ENCODE measurements at places on chromosomes 13 and 19.

DNA sequence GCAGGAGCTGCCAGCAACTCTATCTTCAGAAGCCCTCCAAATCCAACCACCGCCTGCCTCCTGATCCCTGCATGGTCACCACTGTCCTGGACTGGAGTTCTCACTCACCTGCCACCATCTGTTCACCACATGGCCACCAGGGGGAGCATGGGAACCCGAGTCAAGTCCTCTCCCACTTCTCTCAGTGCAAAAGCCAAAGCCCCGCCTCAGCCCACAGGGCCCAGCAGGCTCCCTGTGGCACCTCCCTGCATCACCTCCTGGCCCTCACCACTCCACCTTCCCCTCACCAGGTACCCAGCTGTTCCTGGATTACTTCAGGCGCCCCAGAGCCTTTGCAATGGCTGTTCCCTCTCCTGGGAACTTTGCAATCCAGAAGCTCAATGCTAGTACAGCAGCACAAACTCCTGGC lies 5.3 kb downstream of the DHPS start:
- DNase-seq = peak; percentile 45

- no peak for DNase-seq
These were observed at the start of gene ZNF99 for GRCh38 chr19:22783651-22784410. Gene ZNF99, minus strand, starts transcription at chr19:22784151. Its CDS starts 135 bp downstream, at chr19:22784016.

- DNase-seq = no peak
These were observed 326.0 kb upstream of the SPRY2 start for GRCh38 chr13:80666782-80667552.

GRCh38 chr19:32349724-32350470 lies 4.5 kb downstream of the ZNF507 start:
- DNase-seq = no peak

Data from DMS153 (cell line).